ENCODE measurements at places on chromosomes 5 and 9.

- DNase-seq: no peak
Measured at GRCh38 chr9:128921881-128922763, 1.3 kb downstream of the PHYHD1 start.

DNA sequence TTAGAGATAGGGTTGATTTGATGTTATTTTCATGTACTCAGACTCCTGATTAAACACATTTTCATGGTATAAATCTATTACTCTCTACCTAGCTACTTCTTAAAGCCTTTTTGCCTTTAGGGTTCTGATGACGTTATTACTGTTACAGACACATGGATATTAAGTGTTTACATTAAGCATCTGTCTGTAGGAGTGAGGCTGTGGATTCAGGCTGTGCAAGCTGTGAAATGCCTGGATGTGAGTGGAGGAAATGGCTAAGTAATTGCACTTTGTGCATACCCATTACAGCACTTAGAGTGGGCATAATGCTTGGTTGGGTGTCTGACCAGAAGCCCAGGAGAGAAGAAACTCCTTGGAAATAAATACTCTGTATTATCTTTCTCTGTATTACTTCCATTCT lies 186.8 kb downstream of the SNX18 start:
- DNase-seq: no peak

DNA sequence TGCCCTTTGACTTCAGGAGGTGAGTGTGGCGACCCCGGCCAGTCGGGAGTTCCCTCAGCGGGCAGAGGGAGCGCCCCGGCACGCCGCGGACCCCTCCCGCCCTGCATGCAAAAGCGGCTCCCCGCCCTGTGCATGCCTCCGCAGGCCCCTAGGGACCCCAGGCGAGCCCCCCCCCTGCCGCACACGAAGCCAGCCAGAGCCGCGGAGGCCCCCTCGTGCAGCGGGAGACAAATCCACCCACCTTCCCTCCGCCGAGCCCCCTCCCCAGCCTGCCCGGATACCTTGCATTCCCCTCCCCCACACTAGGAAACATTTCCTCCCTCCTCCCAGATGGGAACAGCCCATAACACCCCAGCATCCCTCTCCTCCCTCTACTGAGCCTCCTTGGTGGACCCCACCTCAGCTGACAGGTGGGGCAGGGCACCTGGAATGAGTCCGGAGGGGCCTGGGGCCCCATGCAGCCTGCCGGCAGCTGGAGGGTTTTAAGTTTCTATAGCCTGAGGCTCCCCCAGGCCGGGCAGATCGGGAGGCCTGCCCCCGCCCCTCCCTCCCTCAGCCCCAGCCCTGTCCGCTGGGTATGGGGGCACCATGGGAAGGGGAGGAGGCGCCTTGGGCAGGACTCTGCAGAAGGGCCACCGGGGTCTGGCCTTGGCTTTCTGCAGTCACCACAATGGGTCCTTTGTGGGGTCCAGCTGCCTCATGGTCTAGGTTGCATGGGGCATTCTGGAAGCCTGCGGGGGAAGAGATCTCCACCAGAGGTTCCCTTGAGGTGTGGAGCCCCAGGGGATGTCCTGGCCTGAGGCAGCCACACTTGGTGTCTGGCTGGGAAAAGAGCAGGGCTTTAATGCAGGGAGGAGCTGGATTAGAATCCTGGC lies 601 bp downstream of the ERGIC1 start:
- DNase-seq: no peak

DNA sequence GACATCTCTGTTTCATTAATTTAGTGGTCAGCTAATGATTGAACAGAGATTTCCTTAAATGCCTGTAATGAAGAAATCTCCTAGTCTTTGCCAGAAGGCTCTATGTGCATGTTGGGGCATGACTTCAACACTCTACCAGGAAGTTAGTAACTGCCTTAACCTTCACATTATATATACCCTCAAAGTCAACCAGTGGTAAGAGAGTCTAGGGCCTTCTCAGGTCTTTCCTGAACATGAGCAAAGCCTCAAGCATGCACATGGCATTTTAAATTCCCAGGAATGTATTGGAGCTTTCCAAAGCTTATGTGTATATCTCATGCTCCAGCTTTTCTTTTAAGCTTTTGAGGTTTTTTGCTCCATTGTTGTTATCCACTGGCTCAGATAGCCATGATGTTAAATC lies 388.3 kb downstream of the ARRDC3 start:
- DNase-seq: no peak

GRCh38 chr5:126391386-126391785 lies 31.8 kb upstream of the GRAMD2B start:
- no peak for DNase-seq

- DNase-seq: no peak
Measured at GRCh38 chr5:65144136-65144871, 337.4 kb downstream of the ADAMTS6 start.

DNA sequence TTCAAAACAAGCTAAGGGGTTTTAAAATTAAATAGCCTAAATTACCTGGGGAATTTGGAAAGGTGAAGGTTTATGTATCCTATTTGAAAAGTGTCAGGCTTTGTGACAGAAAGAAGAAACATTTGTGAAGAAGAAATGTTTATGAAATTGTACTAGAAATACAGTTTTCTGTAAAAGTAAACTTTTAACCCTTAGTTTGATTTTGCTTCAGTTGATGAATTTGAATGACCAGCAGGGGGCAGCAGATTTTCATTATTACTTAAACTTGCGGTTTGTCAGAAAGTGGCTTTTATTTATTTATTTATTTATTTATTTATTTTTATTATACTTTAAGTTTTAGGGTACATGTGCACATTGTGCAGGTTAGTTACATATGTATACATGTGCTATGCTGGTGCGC lies 58.1 kb downstream of the NNT start:
- peak; percentile 3 for DNase-seq

DNA sequence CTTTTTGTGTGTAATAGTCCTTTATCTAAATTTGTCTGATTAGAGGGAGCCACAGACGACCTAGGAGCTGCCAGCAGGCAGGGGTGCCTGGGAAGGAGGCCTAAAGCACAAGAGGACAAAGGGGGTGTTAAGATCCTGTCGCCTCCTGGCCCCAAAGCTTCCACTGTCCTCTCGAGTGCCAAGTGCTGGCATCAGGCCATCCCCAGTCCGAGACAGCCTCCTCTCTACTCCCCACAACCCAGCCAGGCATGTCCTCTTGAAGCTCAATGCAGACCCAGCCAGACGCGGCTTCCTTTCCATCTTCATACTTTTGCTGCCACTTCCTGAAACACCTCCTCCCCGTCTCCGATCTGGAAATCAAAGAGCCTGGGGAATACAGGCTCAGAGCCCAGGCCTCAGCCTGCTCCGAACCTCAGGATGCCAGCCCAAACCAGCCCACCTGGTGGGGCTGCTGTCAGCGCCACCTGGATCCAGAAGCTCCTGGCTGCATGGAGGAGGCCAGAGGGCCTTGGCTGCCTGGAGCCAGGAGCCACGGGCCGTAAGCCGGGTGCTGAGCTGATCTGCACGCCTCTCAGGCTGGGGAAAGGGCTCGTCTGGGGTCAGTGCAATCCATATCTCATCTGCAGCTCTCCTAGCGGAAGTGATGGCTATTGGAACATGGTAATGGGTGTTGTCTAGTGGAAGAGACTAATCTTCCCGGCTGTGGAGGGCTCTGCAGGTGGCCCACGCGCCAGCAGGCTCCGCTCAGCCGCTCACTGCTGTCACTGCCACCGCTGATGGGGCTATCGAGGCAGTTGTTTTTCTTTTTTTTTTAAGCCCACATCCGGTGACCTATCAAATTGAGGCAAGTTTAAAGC lies 60.2 kb upstream of the FUBP3 start:
- DNase-seq: peak; percentile 39

DNA sequence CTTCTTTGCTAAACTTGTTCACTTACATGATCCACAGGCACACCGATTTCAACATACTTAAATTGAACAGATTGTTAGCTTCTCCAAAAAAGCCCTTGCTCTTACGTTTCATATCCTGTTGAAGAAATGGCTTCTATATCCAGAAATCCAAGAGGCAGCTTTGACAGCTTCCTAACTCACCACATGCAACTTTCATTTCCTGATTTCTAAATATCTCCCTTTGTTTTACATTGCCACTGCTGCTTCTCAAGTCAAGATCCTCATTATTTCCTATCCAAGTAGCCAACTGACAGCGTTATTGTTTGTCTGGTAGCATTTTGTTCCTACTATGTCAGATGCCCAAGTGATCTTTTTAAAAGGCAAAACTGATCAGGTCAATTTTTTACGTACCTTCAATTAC lies 913.2 kb upstream of the TYRP1 start:
- no peak for DNase-seq

DNA sequence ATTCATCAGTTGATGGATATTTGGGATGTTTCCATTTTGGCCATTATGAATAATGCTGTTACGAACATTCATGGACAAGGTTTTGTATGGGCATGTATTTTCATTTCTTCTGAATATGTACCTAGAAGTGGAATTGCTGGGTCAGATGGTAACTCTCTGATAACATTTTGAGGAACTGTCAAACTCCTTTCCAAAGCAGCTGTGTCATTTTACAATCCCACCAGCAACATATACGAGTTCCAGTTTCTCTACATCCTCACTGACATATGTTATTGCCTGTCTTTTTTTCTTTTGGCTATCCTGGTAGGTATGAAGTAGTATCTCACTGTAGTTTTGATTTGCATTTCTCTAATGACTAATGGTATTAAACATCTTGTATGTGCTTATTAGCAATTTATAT lies 86.7 kb downstream of the PRKACG start:
- DNase-seq: no peak

DNA sequence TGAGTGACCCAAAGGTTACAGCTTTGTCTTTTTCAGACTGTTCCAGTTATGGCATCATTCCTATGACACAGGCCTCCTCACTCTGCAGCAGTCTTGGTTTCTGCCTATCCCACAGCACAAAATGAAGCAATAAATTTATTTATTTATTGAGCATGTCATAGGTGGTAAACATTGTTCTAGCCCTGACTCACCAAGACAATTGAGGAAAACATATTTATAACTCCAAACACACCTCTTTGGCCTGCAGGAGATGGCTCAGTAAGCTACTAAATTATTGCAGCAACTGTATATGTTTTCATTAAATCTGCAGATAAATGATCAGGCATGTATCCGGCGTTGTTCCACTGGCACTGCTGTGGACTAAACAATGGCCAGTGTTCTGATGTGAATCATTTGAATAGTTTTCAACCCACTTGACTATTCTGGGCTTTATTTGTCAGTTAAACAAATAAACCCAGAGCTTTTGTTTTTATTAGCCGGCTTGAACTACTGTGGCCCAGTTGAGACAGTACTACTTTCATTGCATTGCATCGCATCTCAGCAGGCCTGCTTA lies 83.2 kb downstream of the FOXD1 start:
- DNase-seq: peak; percentile 6

DNA sequence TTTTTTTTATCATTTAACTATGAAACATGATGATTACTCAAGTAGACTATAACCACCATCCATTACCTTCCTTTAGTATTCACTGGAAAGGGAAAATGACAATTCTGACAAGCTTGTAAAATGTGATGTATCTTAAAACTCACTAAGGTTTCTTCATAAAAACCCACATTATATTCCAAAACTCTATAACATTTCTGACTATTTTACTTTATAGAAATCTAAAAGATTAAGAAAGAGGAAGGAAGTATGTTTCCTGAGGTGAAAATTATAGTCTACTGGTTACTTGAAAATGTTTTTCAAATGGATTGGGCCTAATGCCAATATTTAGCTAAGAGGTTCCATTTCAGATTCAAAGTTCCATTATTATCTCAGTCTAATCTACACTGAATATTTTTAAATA lies 1982.2 kb upstream of the C9orf72 start:
- DNase-seq: no peak

DNA sequence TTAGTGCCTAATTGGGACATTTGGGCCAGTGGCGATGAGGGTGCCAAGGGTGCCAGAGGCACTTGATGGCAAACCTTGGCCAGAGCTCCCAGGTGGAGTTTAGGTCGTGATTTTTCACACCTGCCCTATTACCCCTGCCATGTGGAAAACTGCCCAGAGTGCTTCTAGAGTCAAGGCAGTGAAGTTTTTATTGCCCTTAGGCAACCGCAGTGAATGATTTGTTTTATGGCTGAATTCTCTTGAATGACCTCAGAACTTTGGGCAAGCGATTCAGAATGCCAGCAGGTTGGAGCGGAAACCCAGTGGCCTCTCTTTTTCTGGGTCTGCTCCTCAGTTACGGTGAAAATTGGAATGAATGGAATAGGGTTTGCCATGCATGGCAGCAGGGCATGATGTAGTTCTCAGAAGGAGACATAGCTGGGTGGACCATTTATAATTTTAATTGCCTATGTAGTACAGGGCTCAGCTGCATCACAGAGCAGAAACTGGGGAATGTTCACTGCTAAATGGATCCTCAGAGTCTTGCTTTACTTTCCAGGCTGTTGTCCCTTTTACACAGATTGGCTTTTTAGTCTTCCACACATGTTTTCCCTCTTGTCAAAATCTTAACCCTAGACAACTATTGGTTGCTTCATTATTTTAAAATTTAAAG lies 820.0 kb upstream of the SEMA6A start:
- DNase-seq: no peak

DNA sequence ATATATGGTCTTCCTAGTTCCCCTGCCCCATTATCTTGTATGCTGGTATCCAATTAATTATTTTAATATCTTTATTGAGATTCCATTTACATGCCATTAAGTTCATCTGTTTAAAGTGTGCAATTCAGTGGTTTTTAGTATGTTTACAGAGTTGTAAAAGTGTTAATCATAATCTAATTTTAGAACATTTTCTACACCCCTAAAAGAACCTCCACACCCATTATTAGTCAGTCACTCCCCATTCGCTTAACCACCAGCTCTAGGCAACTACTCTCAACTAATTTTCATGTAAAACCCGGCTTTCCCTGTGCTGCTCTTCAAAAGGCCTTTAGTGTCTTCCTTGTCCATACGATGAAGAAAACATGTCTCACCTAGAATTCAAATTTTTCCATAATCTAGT lies 20.8 kb upstream of the CAVIN4 start:
- DNase-seq: no peak

GRCh38 chr5:76290321-76290757 lies 112.7 kb upstream of the IQGAP2 start:
- no peak for DNase-seq

- DNase-seq: no peak
Measured at GRCh38 chr9:84481231-84481630, 140.7 kb upstream of the SLC28A3 start.

GRCh38 chr5:158910782-158911692 lies 188.7 kb downstream of the EBF1 start:
- DNase-seq: no peak

- no peak for DNase-seq
Measured at GRCh38 chr5:109619021-109619460, 70.7 kb upstream of the MAN2A1 start.

GRCh38 chr5:55623789-55624188 lies 88.3 kb downstream of the SLC38A9 start:
- no peak for DNase-seq
